ENCODE measurements at places on chromosomes 13 and 19.

- no peak for DNase-seq
Measured at GRCh38 chr19:53664152-53664551, 32.4 kb downstream of the DPRX start.

DNA sequence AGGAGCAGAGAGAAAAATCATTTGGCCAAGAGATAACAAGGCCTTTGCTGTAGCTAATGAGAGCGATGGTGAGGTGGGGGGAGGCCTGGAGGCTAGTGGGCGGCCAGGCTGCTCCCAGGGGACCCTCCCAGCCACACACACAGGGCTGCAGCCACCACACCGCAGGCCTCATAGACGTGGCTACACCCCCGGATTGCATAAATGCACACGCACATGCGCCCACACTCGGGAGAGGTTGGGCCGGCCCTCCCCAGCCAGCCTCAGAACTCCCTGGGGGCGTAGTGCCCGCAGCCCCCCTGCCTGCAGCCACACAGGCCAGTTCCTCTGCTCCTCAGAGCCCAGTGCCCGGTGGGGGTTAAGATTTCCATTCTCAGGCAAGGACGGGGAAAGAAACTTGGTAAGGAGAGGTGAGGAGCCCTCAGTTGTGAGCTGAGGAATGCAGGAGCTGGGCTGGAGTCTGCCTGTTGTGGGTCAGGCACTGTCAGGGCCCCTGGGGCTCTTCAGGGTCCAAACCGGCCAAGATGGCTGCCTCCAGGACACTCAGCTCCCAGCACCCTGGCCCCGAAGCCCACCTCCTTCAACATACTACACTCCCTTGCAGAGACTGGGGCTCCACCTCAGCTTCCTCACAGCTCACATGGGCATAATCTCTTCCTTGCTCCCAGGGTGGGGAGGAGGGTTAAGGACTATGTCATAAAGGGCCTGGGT lies 8.0 kb downstream of the PTH2 start:
- DNase-seq: no peak

GRCh38 chr13:108877300-108877699 lies 247.9 kb downstream of the MYO16 start:
- peak; percentile 7 for DNase-seq

DNA sequence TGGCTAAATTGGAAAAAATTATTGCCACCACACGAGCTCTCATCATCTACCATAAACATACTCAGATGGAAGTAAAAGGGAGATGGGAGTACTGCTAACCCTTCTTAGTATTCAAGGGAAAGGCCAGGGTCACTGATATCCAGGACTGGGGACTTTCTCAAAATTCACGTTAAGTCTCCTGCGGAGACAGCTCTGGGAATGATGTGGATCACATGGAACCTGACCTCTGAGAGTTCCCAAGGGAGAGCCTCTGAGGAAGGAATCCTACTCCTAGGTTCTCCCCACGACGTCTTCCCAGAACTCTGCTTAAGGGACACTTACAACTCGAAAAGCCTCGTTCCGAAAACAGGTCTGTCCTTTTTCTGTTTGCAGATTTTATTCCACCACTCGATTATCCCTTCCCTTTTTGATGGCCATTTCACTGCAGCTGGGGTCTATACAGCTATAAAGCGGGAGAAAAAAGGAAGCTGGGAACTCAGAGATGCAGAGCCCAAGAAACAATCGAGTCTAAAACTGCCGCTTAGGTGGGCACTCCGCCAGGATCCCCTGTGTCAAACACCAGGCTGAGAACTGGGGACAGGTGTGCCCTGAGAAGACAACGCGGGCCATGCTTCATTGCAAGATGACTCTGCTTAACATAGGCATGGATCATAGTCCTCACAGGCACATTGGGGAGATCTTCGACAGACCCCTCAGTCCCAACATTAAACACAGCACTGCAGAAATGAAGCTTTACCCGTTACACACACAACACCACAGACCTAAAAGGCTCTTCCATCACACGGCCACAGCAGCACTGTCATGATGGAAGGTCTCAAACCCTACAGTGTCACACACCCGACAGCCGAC lies 823 bp upstream of the ZNF567 start:
- no peak for DNase-seq

DNA sequence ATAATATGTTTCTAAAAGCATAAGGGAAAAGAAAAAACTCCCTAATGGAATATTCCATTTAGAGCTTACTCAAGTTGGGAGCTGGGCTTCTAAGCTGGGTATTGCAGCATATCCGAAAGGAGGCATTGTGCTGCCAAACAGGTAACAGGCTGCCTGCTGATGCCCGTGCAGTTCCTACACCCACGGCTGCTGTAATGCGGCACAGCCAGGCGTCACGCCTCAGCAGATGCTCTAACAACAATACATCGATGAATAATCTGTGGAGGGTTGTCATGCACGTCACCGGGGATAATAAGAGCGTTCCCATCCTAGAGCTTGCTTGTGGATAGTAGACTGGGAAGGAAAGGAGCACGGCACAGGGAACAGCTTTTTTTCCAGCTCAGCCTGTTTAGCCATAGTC lies 1582.1 kb upstream of the SLC10A2 start:
- no peak for DNase-seq
